ENCODE measurements at places on chromosomes 12 and 14.
A peak's percentile ranks its signal among the peaks of the same experiment; 100 is the strongest.

GRCh38 chr12:93803424-93803807 lies 126.2 kb downstream of the CRADD start:
- DNase-seq = peak; percentile 13

GRCh38 chr14:104864267-104865080 lies 594 bp upstream of the CEP170B start:
- no peak for DNase-seq

GRCh38 chr12:121334513-121335343 lies 17.5 kb downstream of the ANAPC5 start:
- peak; percentile 77 for DNase-seq

DNA sequence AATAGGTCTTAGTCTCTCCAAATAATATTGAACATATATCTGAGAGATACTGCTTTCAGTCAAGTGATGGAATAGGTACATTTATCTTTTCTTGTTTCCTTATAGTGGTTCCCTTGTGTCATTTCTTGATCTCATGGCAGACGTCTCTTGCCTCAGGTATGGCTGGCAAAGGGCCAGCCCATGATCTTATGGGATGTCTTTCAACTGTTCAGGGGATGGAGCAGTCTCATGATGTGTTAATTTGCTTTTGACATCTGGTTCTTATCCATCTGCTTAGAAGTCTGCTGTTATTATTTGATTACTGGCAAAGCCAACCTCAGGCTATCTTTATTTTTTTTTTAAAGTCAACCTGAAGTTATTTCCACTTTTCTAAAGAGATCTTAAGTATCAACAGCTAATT lies 262.9 kb downstream of the TMEM117 start:
- no peak for DNase-seq

DNA sequence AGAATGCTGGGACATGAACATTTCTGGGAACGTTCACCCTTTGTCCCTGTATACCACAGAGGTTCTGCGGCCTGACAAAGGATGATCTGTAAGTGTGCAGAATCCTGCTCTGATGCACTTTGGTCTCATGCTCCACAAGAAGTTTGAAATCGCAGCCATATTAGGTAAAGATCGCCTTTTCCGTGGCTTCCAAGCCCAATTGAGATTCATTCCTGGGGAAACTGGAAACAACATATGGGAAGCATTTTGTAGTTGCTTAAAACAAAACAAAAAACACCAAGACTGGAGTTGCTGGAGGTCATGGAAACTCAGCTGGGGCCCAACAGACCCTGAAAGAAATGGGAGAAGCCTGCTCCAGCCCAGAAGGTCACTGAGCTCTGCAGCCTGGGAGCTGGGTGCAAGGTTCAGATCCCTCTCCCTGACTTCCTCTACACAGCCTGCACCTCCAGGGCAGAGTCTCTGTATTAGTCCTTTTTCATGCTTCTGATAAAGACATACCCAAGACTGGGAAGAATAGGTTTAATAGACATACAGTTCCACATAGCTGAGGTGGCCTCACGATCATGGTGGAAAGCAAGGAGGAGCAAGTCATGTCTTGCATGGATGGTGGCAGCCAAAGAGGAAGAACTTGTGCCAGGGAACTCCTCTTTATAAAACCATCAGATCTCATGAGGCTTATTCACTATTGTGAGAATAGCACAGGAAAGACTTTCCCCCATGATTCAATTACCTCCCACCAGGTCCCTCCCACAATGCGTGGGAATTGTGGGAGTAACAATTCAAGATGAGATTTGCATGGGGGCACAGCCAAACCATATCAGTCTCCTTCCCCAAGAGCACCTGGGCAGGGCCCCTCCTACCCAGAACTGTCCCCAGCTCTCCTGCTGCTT lies 60.8 kb upstream of the CHGA start:
- peak; percentile 81 for DNase-seq
